ENCODE measurements at places on chromosomes 13 and 19. TPM values are rescaled to one million over a fixed set of nuclear protein-coding genes. Genes with fewer than 3 reads are reported as not detected.

The LRFN3 gene
- 4.0 TPM for total RNA-seq

The PEG3 gene
- total RNA-seq, result not detected

The FAM83E gene
- 2.0 TPM for total RNA-seq

GRCh38 chr13:71721104-71721503 is 145.9 kb downstream of the DACH1 start:
- H3K27me3 ChIP-seq, result no peaks in the 10 kb centered on the region
- H3K36me3 ChIP-seq, result no peaks in the 10 kb centered on the region
- H3K27ac ChIP-seq, result no peak overlapping the region
- no peak overlapping the region for H3K4me3 ChIP-seq
- DNase-seq, result no peak
- H3K4me1 ChIP-seq, result no peaks in the 10 kb centered on the region

GRCh38 chr19:46746281-46747057 is at the start of gene STRN4:
TSS of gene STRN4 (minus strand) at chr19:46746450. CDS start at chr19:46746430, 20 bp downstream.
- DNase-seq, result peak; percentile 47
- H3K27me3 ChIP-seq, result no peaks in the 10 kb centered on the region
- H3K4me1 ChIP-seq, result peaks cover 43% of the 10 kb centered on the region
- peak within 1 kb of the TSS; percentile 84 for H3K27ac ChIP-seq
- peak within 1 kb of the TSS; percentile 95 for H3K4me3 ChIP-seq

DNA sequence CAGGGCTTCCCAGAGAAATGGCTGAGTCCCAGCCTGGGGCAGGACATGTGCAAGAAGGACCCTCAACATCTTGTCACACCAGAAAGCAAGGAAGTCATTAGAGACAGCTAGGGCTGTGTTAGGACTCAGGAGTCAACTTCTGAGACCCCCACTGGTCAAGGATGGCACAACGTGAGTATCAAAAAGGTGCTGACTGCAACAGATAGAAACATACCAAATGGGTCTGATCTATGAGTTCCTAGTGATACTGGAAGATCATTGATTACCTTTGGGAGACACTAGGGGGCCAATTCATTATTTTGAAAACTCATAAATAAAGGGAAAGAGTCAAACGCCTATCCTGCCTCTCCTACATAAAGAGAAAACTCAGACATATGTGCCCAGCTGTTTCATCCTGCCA is 73.5 kb upstream of the GJB6 start:
- H3K36me3 ChIP-seq, result no peaks in the 10 kb centered on the region
- DNase-seq, result no peak
- no peak overlapping the region for H3K4me3 ChIP-seq
- no peak overlapping the region for H3K27ac ChIP-seq

GRCh38 chr19:31146015-31146414 is 203.2 kb downstream of the TSHZ3 start:
- no peak overlapping the region for H3K27ac ChIP-seq
- no peak for DNase-seq
- H3K4me3 ChIP-seq, result no peak overlapping the region
- H3K27me3 ChIP-seq, result peaks cover 7% of the 10 kb centered on the region
- H3K4me1 ChIP-seq, result no peaks in the 10 kb centered on the region

DNA sequence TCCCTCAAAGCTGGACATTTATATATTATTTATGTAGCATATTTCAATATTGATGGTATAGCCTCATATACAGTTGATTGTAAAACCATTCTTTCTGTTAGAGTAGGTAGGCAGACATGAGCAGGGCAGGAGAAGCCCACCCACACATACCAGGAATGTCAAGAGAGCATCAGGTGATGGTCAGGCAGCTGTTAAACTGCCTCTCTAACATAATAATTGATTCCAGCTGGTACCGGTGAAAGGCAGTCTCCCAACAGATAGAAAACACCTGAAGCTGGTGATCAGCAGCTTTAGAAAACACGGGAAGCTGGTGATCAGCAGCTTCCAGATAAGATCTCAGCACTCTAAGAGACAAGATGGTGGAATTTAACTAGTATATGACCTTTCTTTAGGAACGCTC is 132.9 kb downstream of the SLITRK6 start:
- no peaks in the 10 kb centered on the region for H3K27me3 ChIP-seq
- H3K4me1 ChIP-seq, result no peaks in the 10 kb centered on the region
- H3K27ac ChIP-seq, result no peak overlapping the region
- no peak overlapping the region for H3K4me3 ChIP-seq
- no peak for DNase-seq

Measured in activated naive CD4-positive, alpha-beta T cell treated with anti-CD3 and anti-CD28 coated beads for 36 hours (primary cell).